ENCODE measurements at places on chromosomes 4 and X. TPM values are rescaled to one million over a fixed set of nuclear protein-coding genes. Genes with fewer than 3 reads are reported as not detected.

Gene TBC1D9
- 9.4 TPM for total RNA-seq

Gene MAGEC2
- total RNA-seq, result not detected

Gene MTCP1
- 6.5 TPM for total RNA-seq

DNA sequence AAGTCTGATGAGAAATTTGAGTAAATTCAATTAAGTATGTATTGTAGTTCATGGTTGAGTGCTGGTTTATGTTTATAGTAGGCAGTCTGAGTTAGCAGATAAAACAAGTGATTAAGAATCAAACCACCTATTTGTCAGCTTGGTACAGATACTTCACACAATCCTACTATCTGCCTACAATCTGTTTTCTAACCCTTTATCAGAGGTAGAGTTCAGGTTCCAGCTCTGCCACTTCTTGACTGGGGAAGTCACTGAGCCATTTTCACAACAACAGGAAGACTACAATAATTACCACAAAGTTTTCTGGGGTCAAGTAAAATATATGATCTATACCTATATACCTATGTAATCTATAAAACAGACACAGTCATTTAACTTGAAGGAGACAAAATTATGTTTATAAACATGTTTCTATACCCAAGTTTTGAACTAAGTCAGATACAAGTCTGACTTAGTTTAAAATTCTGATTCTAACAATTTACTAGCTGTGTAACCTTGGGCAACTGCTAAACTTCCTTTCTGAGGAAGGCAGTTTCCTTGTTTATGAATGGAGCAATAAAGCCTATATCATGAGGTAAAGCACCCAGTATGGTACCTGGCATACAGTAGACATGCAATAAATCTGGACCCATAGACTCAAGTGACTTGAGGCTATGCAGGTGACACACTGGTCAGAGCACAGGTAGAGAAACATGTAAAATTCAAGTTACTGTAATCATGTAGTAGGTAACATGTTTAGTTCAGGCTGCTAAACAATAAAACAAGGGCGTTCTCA, 37.2 kb upstream of the BDH2 start:
- no peak for DNase-seq

Gene HDX
- total RNA-seq, result 1.7 TPM

Gene CTAG1B
- total RNA-seq, result not detected

DNA sequence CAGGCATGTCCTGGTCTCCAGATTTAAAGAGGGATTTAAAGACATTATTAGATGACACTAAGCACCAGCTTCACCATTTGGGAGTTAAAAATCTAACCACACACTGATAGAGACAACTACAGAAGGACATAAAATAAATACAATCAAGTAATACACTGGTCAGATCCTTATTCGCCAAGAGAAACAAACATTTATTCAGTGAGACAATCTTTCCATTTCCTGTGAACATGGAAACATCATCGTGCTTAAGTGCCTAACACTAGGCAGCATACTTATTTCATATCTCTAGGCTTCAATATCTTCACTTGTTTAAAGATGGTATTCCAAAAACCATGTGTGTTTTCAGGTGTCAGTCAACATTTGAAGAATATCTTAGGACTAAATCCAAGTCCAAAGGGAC, 103.6 kb downstream of the AREG start:
- DNase-seq, result no peak

Gene UGT8
- total RNA-seq, result not detected

- no peak for DNase-seq
These were observed 155.1 kb downstream of the ANXA5 start for GRCh38 chr4:121541696-121542095.

GRCh38 chr4:174204164-174204831, 79.2 kb downstream of the FBXO8 start:
- DNase-seq, result no peak

Gene ELF4
- total RNA-seq, result 16.1 TPM

GRCh38 chr4:148192526-148192925, 249.7 kb downstream of the NR3C2 start:
- no peak for DNase-seq

- no peak for DNase-seq
These were observed at the start of gene CFI for GRCh38 chr4:109801895-109802319. CFI (minus strand) TSS chr4:109801999; CDS start chr4:109801971, 28 bp downstream.

GRCh38 chrX:153871451-153871850, 14.5 kb downstream of the L1CAM start:
- peak; percentile 63 for DNase-seq

DNA sequence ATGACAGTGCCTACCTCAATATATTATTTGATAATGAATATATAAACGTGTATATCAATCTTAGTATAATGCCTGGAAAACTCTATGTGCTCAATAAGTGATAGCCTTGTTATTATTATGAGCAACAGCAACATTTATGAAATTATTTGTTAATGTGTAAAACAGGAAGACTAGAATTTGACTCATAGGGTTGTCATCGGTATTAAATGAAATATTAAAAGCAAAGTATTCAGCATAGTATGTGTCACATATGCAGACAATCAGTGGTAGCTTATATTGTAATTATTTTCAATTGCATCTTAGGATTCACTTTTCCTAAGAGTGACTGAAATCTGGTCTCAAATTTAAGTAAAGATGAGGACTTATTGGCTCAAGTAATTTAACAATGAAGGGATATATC, 24.6 kb downstream of the SPANXD start:
- DNase-seq, result no peak

- DNase-seq, result no peak
These were observed 176.0 kb downstream of the MGST2 start for GRCh38 chr4:139841464-139842195.

Gene PAK3
- total RNA-seq, result not detected

DNA sequence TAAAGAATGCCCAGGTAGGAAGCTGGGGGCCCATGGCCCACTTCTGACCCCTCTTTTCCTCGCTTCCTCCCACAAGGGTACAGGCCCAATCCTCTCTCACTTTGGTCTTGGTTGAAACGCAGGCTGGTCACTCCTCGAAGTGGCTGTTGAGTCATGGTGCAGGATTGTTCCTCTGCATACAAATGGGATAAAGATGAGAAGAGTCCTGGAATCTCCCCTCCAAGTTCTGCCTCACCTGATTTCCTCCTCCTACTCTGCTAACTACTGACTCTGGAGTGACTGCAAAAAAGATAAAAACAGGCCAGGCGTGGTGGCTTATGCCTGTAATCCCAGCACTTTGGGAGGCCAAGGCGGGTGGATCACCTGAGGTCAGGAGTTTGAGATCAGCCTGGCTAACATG, 1.7 kb downstream of the WDR45 start:
- no peak for DNase-seq

GRCh38 chrX:15866147-15866546, 11.5 kb upstream of the AP1S2 start:
- no peak for DNase-seq

GRCh38 chr4:169620880-169621248, 486 bp downstream of the CLCN3 start:
- DNase-seq, result no peak

Gene MAP7D2
- total RNA-seq, result not detected

GRCh38 chr4:168853770-168854169, 156.3 kb downstream of the CBR4 start:
- DNase-seq, result no peak

Gene PDK3
- 21.7 TPM for total RNA-seq

DNA sequence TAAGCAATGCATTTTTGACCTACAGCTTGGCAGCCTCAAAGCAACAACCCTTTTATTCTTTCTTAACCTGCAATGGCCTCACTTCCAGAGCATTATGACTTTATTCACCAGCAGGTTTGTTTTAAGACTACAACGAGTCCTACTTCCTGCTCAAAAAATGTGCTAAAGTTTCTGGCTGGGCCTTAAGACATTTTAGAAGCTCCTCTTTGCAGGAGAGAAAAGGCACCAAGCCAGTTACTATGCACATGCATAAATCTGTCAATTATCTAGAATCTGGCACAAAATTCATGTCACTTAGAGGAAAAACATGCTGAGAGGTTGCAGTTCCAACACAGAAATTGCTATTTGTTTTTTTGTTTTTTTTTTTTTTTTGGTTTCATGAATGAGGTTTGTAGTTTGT, 223.0 kb upstream of the EPHA5 start:
- no peak for DNase-seq

- no peak for DNase-seq
These were observed 859.3 kb downstream of the RPA4 start for GRCh38 chrX:97743014-97743413.

- DNase-seq, result peak; percentile 48
These were observed 173.5 kb downstream of the DCLK2 start for GRCh38 chr4:150251752-150252190.

DNA sequence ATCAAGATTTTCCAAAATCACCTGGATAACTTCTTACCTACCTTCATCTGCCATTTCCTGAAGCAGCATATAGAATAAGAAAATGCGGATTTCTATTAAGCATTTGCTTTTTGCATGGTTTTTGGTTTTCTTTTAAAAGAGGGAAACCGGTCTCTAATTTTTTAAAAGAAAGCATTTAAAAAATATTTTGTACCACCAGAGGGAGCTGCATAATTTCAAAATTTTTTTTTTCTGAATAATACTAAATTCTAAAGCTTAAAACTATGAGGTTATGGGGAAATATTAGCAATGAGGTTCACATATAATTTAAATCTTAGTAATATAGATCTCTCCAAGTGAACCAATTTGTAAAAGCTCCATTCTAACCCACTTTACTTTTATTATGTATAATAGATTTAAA, 137.7 kb upstream of the TENT5D start:
- no peak for DNase-seq

GRCh38 chr4:11748164-11748872, 319.6 kb upstream of the HS3ST1 start:
- DNase-seq, result no peak

- DNase-seq, result no peak
These were observed 7.9 kb upstream of the NOCT start for GRCh38 chr4:139007640-139008039.

DNA sequence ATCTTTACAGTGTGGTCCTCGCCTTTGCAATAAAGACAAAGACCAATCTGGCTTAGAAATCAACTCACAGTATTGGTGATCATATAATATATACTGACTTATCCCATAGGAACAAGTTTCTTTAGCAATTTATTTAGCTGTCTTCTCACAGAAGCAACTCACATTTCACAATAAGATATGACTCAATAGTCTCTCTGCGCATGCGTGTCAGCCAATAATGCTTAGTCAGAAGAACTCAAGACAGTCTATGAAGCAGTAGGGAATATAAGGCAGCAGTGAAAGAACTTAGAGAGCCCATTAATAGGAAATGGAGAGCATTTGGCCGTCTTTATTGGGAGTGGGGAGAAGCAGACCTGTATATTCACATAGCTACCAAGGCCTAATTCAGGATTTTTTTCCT, 216.7 kb downstream of the IL13RA2 start:
- DNase-seq, result no peak

- no peak for DNase-seq
These were observed 606.1 kb upstream of the CPEB2 start for GRCh38 chr4:14396183-14396582.

Gene GPR82
- not detected for total RNA-seq

DNA sequence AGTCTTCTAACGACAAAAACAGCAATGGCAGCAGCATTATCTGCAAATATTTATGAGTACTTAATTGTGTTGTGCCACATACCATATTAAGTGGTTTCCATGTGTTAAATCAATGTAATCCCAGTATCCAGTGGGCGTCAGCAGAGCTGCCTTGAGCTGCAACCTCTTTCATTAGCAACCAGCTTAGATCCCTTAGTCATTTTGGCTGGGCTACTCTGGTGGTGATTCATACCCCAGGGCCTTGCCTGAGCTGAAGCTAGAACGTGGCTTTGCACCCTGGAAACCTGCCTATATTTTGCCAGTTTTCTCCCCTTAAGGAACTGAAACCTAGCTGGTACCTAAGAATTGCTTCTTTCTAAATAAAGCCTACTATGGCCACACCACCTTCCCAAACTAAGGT, 474.3 kb upstream of the FTHL17 start:
- DNase-seq, result no peak

DNA sequence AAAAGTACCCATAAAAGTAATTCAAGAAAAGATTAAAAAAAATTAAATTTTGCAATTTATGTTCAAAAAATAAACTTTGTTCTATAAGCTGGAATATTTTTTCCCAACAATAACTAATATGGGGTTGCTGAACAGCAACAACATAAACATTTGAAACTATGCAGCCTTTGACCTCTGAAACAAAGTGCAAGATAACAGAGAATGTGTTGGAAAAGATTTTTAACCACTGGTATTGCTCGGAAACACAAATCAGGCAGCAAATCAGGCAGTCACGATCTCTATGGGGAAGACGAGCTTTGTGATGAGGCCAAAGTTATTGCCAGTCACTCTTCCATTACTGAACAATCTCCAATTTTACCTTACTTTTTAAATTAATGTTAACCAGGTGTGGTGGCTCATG, 332.1 kb downstream of the PABPC4L start:
- no peak for DNase-seq

Gene PNMA6A
- total RNA-seq, result 15.1 TPM

DNA sequence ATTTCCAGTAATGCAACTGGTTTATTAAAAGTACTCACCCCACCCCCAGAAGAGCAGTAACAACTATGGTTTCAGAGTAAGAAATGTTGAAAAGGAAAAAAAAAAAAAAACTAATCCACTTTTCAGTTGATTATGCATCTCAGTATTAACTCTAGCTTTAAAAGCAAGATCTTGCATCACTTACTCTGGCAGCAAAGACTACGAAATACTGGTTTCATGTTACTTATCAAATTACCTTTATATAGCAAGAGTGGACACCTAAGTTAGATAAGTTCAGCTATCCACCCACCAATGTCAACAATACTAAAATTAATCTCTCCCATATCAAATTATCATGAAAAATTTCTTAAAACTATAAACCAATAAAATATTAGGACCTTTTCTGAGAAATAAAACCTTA, 105.0 kb downstream of the ABCB7 start:
- DNase-seq, result no peak

- peak; percentile 42 for DNase-seq
These were observed 3.1 kb downstream of the ZNF827 start for GRCh38 chr4:145935253-145936141.

DNA sequence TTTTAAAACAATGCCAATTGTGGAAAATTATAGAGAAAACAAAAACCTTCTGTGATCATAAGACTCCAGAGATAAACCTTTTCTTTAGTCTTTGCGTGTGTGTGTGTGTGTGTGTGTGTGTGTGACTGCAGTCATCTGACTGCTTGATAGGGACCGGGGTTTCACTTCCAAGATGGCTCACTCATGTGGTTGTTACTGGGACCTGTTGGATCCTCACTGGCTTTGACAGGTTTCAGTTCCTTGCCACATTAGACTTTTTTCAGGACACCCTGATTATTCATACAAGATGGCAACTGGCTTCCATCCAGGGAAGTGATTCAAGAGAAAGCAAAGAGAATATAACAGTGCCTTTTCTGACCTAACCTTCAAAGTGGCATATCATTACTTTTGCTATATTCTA, 21.9 kb upstream of the MAD2L1 start:
- no peak for DNase-seq

GRCh38 chr4:4437798-4438470, 51.0 kb downstream of the NSG1 start:
- no peak for DNase-seq

DNA sequence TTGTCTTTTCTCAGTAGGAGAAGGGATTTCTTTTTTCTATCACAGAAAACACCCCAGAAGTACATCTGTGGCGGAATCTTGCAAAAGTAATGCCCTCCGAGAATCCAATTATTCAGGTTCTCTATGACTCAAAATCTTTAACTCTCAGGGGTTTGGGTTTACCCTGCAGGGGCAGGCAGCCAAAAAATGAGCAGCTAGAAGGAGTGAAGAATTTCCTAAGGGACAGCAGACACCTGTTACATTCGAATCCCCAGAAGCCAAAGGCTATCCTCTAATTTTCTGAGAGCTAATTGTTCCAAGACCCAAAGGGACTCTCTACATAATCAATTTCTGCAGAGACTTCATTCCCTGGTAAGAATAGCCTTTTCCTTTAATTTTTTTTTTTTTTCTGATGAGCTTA, 27.5 kb upstream of the CBR4 start:
- no peak for DNase-seq

- DNase-seq, result no peak
These were observed 50.3 kb upstream of the SORBS2 start for GRCh38 chr4:185862340-185862739.
